Putamen (tissue), 1 donor: ENCODE measurements at places on chromosomes 4 and X.

DNA sequence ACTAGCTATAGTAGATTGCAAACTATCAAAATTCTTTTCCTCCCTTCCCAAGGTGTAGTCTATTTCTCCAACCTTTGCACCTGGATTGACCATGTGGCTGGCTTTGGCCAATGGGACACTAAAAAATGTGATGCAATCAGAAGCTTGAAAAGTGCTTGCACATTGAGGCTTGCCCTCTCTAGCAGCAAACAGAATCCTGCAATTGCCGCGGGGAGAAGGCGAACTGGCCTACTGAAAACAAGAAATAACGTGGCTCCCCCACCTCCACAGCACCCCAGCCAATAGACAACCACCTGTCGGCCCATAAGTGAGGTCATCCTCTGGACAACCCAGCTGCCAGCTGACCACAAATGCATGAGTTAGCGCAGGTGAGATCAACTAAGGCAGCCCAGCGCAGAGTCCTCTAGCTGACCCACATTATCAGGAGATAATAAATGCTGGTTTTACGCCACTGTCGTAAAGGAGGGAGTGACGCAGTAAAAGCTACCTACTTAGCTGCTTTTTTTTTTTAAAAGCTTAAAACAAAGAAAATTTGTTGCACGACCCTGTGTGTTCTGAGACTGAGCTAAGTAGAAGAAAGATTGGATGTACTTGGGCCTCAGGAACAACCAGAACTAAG is 95.2 kb downstream of the GK start:
- no peak for DNase-seq

DNA sequence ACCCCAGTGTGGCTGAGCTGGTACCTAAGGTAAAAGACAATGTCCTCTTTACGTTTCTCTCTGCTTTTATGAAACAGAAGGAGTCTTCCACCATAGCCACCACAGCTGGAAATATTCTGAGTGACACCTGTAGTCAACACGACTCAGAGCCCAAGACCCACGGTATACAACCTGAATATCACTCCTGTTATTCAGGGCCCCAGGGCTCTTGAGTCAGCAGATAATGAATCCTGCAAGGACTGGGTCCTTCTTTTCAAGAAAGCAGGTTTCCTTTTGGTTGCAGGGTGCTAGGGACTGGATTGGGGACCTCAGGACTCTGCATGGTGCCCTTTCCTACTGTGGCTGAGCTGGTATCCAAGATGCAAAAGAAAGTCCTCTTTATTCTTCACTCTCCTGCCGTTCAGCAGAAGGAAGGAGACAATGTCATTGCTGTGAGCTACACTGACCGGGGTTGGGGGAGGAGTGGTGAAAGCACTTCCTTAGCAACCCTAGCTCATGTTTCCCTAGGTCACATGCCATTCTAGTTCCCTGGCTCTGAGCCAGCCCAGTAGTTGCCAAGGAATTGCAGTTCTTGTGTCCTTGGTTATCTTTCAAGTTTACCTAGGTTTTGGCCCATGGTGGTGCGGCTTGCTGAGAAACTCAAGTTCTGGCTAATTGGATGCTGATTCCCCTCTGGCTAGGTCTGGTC is 23.7 kb upstream of the UNC5C start:
- DNase-seq = no peak

DNA sequence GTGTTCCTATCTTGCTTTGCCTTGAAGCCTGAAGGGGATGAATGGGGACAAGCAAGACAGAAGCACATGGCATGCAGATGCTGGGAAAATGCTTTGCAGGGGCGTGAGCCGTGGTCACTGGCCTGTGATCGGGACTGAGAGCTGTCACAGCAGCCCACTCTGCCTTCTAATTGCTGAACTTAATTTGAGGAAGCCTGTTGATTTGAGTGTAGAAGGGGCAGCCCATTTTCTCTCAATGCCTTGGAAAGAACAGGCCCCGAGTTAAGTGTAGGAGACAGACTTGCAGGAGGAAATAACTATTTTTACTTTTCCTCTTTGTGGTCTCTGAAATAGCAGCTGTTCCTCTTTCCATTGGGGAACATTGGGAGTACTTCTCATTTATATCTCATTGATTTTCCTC is 26.1 kb upstream of the TBC1D1 start:
- peak; percentile 28 for DNase-seq

GRCh38 chr4:40178672-40179071 is 18.2 kb upstream of the RHOH start:
- no peak for DNase-seq

GRCh38 chrX:110006821-110007375 is 4.0 kb downstream of the TMEM164 start:
- DNase-seq = no peak

DNA sequence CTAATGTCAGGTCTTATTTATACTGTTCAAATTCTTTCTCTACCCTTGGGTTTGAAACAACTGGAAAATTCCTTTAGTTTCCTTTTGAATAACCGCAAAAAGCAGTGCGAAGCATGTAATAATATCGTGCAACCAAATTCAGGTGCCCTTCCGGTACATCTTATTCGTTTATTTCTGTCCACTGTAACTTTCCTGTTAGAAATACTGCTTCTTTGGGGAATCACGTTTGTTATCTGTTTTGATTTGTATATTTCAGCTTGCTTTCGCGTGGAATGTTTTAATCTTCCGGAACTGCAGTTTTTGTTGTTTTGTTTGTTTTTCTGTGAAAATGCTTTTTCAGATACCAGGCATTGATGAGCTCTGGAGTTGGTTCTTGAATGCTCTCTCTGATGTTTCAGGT is 85.7 kb upstream of the HPRT1 start:
- no peak for DNase-seq

- DNase-seq = no peak
Observed at GRCh38 chr4:14857475-14857874, 144.8 kb upstream of the CPEB2 start.

DNA sequence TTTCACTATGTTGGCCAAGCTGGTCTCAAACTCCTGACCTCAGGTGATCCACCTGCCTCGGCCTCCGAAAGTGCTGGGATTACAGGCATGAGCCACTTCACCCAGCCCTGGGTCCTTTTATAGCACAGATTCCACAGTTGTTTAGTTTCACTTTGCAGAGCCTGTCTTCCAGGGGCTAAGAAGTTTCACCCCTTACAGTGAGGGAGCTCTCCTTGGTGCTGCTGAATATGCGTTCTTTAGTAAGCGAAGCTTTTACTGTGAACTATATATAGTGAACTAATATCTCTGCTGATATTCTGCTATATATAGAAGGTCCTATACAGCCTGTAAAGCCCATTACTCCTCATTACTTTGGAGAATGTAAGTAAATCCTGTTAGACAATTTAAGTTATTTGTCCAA is 4.2 kb downstream of the TCEAL6 start:
- DNase-seq = no peak

- DNase-seq = peak; percentile 82
Observed at GRCh38 chr4:41258783-41259182, 2.1 kb downstream of the UCHL1 start.

- no peak for DNase-seq
Observed at GRCh38 chrX:28158019-28158777, 176.9 kb upstream of the DCAF8L1 start.

- DNase-seq = peak; percentile 14
Observed at GRCh38 chrX:80808881-80809411, 731 bp downstream of the BRWD3 start.

DNA sequence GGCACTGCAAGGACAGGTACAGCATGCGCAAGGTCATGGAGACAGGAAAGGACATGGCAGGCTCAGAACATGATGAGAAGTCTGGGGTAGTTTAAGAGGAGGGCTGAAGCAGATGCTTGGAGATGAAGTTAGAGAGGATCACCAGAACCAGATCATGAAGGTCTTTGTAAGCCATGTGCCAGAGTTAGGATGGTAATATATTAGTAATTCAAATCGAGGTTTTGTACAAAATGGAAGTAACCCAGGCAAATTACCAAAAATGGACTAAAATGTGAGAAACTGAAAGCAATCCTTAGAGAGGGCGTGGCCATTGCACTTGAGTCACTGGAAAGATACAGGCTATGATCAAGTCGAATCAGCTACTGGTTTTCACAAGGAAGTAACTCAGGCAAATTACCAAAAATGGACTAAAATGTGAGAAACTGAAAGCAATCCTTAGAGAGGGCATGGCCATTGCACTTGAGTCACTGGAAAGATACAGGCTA is 13.5 kb downstream of the RXFP1 start:
- no peak for DNase-seq

DNA sequence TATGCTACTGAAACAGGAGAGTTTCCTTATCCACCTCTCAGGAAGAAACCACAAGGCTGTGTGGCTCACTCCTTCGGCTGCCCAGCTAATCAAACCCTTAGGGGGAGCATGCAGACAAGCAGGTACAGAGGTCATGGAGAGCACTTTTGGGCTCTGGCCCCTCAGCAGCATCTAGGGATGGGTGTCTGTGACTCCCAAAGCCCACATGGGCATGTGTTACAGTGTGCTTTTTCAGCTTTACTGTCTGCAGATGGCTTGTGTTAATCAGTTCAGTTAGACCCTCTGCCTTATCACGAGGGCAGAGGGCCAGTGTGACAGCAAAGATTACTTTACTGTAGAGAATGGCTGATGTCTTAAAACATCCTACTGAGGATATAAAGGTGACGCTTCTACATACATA is 447.4 kb downstream of the PCDH10 start:
- no peak for DNase-seq

GRCh38 chrX:21412883-21413282 is 38.7 kb downstream of the CNKSR2 start:
- DNase-seq = no peak

DNA sequence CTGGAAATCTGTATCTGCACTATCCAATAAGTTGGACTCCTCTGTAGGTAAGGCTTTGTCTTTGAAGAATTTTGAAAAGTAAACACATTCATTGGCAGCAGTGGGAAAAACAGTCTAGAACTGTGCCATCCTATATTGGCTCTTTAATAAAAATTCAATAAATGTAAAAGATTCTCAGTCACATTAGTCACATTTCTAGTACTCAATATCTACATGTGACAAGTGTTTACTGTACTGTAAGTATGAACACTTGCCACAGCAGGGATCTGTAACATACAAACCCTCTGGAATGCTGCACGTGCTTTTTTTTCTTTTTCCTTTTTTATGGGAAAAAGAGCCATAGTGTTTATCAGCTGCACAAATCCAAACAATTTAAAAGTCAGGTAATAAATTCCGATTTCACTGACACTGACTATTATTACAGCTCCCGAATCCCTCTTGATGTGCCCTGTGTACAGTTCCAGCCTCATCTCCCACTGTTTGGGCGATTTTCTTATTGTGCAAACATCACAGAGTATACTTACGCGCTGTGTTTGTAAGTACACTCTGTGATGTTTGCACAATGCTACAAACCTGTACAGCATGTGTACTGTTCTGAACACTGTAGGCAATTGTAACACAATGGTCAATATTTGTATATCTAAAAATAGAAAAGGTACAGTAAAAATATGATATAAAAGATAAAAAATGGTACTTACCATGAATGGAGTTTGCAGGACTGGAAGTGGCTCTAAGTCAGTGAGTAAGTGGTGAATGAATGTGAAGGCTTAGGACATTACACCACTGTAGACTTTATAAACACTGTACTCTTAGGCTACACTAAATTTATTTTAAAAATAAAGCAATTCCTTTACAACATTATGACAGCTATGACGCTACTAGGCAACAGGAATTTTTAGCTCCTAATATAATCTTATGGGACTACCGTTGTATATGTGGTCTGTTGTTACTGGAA is 8.7 kb downstream of the PYURF start:
- DNase-seq = no peak

- DNase-seq = no peak
Observed at GRCh38 chrX:19647159-19647558, 131.9 kb upstream of the MAP3K15 start.

DNA sequence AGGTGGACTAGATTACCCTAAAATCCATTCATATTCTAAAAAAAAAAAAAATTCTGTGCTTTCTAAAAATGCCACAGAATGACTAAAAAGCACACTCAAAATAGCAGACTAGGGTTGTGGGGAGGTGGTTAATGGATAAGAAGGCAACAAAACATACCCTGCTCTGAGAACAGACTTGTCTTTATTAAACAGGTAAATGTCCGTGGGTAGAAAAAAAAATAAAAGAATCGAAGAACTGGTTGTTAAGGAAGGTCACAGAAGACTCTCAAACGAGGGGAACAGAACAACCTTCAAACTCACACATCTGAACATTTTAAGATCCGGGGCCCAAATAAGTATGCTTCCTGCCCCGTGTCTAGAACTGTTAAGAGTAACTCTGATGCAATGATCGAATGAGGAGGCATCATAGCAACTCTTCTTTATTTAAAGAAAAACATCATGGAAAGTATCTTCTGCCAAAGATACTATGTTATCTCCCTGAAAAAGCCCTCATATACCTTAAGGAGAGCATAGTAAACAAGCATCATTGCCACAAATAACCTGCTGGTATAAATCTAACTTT is 68.4 kb downstream of the ELF2 start:
- no peak for DNase-seq

DNA sequence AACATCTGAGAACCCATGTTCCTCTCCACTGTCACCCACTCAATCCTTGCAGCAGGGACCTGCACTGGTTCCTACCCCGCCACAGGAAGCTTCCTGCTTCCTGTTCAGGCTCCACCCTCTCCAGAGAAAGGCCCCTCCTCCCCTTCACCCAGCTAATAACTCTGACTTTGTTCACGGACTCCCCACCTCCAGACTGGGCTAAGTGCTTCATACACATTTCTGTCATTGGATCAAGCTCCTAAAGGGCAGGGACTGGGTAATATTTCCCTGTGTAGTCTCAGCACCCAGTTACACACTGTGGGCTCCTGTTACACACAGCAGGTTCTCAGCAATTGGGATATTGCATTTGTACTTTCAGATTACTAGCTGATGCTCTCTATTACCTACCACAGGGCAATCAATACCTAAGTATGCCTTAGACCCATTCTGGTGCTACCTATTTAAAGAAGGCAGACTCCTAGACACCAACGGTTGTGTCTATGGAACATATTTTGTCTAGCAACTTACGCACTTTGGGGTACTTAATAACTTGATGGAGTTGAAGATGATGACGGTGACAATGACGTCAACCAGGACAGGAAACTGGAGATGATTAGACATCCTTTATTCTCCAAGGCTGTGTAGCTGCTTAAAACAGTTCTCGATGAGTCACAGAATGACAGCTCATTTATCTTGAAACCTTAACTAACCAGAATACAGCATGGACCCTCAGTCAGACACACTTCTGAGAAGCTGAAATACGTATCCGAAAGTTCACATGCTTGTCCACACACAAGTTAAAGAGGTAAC is 58.1 kb downstream of the MAML3 start:
- DNase-seq = peak; percentile 51
